ENCODE measurements at places on chromosomes 4 and X.

GRCh38 chrX:22081475-22082092, 49.5 kb downstream of the PHEX start:
- peak; percentile 23 for DNase-seq

DNA sequence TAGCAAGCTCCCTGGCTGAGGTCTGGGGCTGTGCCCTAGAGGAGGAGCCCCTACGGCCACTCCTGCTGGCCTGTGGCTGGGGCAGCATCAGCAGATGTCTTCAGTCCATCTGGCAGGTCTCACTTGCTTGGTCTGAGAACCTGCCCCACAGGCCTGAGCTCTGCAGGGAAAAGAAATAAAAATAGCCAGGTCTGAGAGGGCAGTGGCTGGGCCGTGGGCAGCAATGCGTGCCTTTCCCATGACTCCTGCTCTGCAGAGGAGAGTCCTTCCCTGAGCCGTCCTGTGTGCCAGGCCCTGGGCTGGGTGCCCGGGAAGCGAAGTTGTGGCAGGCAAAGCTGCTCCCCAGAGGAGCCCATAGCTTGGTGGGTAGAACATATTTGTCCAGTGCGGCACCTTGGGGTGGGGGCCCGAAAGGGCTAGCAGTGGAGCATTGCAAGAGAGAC, 11.3 kb upstream of the KIAA0232 start:
- no peak for DNase-seq

- DNase-seq = no peak
These were observed 102.6 kb downstream of the FSTL5 start for GRCh38 chr4:162061214-162061613.

- no peak for DNase-seq
These were observed 15.6 kb upstream of the ADH4 start for GRCh38 chr4:99159699-99160098.

DNA sequence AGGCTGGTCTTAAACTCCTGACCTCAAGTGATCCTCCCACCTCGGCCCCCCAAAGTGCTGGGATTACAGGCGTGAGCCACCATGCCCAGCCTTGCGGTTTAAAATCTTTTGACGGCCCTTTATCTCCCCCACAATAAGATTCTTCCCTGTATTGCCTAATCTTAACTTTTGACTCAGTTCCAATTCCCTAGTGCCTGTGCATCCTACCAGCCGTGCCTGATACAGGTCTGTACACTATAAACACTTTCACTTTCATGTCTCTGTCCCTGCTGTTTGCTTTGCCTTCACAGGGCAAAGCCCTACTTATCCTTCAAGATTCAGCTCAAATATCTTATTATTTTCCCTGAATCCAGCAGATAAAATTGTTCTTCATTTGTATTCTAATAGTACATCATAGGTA, 74.6 kb downstream of the WDR44 start:
- DNase-seq = no peak

DNA sequence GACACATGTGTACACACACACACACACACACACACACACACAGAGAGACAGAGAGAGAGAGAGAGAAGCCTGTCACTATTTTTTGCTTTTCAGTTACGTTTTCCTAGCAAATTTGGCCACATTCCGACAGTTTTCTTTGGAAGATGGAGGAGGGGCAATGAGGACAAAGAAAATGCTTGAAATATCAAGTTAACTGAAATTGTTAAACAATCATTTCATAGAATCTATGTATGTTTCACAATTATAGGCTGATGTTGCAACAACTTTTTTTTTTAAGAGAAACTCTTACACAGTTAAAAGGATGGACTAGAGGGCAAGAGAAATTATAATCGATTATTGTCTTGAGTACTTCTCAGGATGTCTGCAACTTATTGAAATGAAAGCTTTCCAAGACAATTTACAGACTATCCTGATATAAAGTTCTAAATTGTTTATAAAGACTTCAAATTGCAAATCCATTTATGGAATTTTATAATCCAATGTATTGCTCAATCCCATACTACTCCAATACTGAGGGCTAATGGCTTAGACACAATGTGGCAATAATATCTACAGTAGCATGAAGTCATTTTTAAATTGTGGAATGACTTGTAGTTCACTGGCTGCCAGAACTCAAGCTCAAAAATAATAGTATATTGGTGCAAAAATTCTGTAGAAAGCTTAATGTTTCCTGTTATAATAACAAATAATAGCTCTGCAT, 647.0 kb upstream of the PCDH7 start:
- no peak for DNase-seq

- no peak for DNase-seq
These were observed 188.0 kb upstream of the PACRGL start for GRCh38 chr4:20512033-20512792.

DNA sequence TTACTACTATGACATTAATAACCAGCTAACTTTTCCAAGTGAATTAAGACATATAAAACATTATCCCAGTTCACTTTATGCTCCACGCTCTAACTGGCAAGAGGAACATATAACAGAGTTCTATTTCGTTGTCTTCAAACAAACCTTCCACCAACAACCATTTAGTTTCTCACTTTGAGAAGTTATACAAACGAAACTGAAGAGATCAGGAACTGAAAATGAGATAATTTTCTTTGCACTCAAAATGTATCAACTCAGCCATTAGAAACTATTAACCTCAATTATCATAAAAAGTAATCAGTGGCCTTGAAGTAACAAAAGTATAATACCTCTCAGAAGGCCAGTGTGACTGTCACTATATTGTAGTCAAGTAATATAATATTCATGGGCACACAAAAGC, 70.1 kb downstream of the CHM start:
- no peak for DNase-seq

- no peak for DNase-seq
These were observed 121.6 kb downstream of the RASL11B start for GRCh38 chr4:52983563-52984303.

DNA sequence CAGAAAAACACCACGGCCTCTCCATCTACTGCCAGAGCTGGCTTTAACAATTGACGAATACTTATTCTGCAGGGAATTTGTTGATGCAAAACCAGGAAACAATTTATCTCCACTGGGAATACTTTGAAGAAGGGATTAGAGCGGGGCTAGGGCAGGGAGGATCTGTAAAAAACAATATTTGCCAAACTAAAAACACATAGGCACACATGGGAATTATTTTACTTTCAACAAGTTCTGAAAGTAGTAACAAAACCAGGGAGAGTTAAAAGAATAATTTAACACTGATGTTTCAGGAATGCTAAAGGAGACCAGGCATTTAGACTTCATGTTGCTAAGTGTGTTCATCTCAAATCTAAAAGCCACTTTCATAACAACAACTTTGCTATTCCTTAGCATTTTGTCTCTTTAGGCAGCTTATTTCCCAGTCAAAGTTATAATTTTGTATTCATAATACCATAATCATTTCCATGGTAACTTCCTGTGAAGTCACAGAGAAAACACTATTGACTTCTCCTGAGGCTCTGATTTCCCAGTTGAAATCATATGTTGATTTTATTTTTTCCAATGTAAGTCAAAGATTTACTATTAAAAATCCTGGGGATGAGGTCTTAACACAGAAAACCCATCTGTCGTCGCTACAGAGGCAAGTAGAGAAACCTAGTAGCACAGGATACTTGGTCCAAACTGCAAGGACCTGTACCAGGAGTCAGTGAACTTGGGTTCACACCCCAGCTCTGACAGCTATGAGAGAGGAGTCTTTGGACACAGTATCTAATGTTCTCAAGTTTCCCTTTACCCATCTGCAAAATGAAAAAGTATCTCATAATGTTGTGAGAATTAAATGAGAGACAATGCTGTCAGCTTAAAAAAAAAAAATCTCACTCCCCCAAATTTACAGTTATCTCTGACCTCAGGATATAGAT, 69.3 kb downstream of the SH3RF1 start:
- no peak for DNase-seq

DNA sequence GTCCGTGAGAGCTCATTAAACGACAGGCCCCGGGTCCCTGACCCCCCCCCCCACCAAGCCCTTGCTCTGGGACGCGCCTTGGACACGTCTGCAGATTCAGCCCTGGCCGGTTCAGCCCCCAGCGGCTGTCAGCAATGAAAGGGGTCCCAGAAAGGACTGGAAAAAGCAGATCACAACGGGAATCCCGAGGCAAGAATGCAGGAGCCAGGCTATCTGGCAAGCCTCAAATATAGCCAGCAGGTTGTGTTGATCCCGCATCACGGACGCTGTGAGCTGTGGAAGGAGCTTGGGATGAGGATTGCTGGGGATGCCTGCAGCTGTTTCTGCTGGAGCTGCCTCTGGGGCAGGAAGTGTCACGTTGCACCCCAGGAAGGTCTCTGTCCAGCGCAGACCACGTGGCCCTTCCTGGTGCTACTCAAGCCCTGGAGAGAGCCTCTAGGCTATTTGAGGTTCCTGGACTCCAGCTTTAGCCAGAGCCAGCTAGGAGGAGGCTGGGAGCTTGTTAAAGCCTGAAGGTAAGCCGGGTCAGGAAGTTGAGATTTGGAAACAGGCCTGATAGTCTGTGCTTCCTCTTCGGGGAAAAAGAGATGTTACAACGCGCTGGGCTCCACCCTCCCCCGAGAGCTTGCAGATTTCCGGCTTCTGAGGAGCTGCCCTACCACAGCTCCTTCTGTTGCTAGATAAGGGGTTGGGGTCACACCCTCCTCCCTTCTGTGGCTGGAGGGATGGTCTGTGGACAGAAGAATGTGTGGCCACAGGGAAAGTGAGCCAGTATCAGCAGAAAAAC, 19.3 kb upstream of the CSF2RA start:
- DNase-seq = no peak

- DNase-seq = no peak
These were observed 443.9 kb downstream of the GPAT3 start for GRCh38 chr4:83979773-83980172.

- no peak for DNase-seq
These were observed 9.0 kb upstream of the DUSP9 start for GRCh38 chrX:153638041-153638371.

DNA sequence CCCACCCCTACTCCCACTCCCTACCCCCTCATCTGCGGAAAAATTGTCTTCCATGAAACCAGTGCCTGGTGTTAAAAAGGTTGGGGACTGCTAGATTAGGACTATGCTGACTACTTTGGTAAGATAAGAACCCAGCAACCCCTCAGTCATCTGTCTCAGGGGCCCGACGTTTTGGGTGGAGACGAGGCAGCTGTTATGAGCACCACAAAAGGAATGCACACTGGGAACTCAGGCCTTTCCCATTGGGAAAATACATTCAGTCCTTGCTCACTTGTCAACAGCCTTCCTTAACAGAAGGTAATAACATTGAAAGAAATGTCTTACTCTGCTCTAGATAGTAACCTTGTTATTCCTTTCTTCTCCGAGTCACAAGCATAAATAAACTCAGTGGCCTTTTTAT, 310.8 kb downstream of the AFF2 start:
- DNase-seq = no peak

GRCh38 chrX:66914080-66914479, 275.2 kb upstream of the EDA2R start:
- DNase-seq = no peak

DNA sequence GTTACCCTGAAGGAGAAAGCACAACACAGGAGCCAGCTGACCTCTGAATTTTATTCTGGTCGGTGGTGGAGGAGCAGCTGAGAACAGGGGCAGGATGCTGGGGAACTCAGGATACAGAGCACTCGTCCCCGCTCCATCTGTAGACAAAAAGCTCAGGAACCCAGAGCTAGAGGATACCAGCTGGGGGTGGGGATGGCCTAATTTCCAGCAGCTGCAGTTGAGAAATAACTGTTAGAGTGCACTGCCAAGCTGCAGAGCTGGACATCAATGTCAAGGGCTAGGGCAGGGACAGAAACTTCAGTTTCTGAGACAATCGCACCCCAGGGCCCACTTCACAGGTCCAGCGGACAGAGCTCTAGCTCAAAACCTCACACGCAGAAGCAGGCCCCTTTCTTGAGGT, 122.1 kb upstream of the GUCY1A1 start:
- DNase-seq = no peak

GRCh38 chr4:76947369-76947768, 2.2 kb upstream of the SEPTIN11 start:
- no peak for DNase-seq

- DNase-seq = no peak
These were observed 15.9 kb downstream of the SPACA5 start for GRCh38 chrX:48022738-48023137.

- DNase-seq = no peak
These were observed 2399.8 kb upstream of the TENM3 start for GRCh38 chr4:179843370-179843769.

- DNase-seq = no peak
These were observed 264.4 kb downstream of the CHIC1 start for GRCh38 chrX:73827406-73827805.

- DNase-seq = no peak
These were observed 11.7 kb upstream of the CLDN34 start for GRCh38 chrX:9955506-9955905.

DNA sequence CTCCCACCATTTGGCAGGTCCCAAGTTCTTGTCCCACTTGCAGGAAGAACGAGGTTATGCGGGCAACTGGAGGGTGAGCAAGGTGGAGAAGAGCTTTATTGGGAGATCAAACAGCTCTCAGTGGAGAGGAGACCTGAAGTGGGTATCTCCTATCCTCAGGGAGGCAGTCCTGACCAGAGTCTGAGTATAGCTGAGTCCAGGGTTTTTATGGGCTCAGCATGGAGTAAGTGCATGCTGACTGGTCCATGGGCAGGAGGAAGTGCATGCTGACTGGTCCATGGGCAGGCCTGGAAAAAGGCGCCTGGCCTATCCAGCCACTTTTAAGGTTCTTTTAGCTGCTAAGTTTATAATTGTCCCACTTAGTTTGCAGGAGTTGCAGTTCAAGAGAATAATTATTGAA, 7.4 kb upstream of the HNRNPD start:
- DNase-seq = no peak

DNA sequence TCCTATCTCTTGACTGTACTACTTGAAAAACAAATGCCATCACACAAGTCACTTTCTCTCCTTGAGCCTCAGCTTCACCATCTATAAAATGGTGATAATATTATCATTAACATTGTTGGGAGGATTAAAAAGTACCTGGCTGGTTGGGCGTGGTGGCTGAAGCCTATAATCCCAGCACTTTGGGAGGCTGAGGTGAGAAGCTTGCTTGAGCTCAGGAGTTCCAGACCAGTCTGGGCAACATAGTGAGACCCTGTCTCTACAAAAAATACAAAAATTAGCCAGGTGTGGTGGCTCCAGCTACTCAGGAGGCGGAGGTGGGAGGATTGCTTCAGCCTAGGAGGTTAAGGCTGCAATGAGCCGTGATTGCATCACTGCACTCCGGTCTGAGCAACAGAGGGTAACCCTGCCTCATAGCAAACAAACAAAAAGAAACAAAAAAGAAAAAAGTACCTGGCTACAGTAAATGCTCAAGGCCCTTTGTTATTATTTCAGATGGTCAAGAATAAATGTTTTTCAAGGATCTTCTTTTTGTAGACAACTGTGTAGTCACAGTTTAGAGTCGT, 120.3 kb downstream of the CHRNA9 start:
- DNase-seq = no peak

- DNase-seq = no peak
These were observed 108.3 kb downstream of the JADE1 start for GRCh38 chr4:128917781-128918180.

DNA sequence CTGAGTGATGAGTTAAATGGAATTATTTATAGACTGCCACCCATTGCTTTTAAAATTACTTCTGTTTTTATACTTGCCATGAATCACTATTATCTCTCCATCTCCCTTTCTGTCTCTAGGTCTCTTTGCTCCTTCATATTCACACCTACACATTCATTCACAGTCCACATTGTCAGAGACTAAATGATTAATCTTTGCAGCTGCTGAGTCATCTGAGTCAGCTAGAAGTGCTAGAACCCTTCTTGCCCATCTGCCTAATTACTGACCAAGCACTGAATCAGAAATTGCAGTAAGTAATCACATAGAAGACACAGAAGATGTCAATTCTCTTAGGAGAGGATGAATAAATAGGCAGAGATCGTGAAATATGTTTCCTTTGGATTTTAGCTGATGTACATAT, 31.6 kb upstream of the RPS6KA6 start:
- no peak for DNase-seq
